ENCODE measurements at places on chromosomes 4 and X.
A peak's percentile ranks its signal among the peaks of the same experiment; 100 is the strongest.

DNA sequence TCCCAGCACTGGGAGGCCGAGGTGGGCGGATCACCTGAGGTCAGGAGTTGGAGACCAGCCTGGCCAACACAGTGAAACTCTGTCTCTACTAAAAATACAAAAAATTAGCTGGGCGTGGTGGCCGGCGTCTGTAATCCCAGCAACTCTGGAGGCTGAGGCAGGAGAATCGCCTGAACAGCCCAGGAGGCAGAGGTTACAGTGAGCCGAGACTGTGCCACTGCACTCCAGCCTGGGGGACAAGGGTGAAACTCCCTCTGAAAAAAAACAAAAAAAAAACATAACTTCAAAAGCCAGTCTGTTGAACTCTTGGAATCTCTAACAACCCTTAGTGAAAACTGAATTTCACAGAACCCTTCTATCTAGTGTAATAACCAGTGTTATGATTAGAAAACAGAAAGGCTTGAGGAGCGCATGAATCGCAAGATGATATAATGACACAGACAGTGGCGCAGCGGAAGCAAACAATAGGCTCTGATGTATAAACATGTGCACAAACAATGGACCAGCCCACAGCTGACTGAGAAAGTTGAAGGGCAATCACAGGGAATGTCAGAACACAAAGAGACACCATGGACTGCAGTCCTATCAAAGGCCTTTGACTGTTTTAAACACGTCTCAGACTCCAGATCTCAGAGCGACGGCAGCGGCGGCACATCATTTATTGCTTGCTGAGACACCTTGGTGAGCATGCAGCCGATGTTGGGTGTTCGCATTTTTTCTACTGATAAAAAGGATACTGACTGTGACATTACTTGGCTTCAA lies 81.6 kb downstream of the NSUN7 start:
- no peak for DNase-seq

GRCh38 chrX:154327038-154327820 lies 31.6 kb downstream of the TKTL1 start:
- peak; percentile 36 for DNase-seq

GRCh38 chr4:176791591-176792325 lies 964 bp downstream of the VEGFC start:
- no peak for DNase-seq

- DNase-seq, result no peak
These were observed 28.1 kb upstream of the SPON2 start for GRCh38 chr4:1200425-1201035.

DNA sequence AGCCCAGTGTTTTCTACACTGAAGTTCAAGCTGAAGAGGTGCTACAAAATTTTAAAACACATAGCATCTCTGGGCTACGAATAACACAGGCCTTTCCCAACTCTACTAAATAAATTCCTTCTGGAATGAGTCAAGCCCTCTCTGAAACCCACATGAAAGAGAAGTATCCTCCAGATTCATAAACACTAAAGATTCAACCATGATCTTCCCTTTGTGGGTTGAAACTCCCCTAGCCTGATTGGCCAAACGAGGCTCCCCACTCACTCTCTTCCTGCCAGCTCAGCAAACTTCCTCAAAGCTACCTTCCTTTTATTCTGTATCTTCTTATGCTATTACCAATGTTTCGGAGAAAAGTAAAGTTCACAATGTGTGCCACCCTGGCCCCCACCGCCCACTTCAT lies 95.4 kb downstream of the NKX6-1 start:
- DNase-seq, result no peak

All from CD4-positive, alpha-beta T cell treated with Interferon gamma for 1 hour (primary cell).